ENCODE measurements at places on chromosomes 5 and 9. TPM values are rescaled to one million over a fixed set of nuclear protein-coding genes. Genes with fewer than 3 reads are reported as not detected.

- H3K27me3 ChIP-seq = no peaks in the 10 kb centered on the region
- H3K4me1 ChIP-seq = no peaks in the 10 kb centered on the region
- no peak for DNase-seq
- H3K36me3 ChIP-seq = no peaks in the 10 kb centered on the region
These were observed 1309.1 kb upstream of the DMAC1 start for GRCh38 chr9:9108641-9109040.

GABRA1 gene
- not detected for total RNA-seq

GRCh38 chr9:134454476-134454857, 128.2 kb downstream of the RXRA start:
- H3K4me3 ChIP-seq = no peak overlapping the region
- no peaks in the 10 kb centered on the region for H3K27me3 ChIP-seq
- DNase-seq = no peak

PGM5 gene
- 21.4 TPM for total RNA-seq

DNA sequence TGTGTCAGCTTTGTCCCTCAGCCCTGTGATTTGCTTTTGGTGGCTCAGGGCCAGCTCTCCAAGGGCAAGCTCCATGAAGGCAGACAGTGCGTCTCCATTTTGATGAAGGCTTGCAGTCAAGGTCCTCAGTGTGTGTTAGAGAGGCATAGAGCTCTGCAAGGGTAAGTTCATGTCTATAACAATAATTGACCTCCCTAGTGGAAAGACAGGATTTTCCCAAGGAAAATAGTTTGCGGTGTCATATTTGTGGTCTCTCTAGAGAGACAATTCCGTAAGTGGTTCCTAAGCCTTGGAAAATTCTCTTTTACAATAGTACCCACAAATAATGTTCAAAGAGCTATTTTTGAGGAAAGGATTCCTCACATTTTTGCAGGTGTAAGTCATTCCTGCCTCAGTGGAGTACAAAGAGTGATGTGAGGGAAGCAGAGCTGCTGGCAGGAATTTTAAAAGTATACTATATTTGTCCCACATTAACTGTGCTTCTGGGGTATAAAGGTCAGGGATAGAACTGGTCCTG, 40.2 kb downstream of the SLC1A3 start:
- DNase-seq = no peak
- H3K27ac ChIP-seq = no peak overlapping the region
- no peaks in the 10 kb centered on the region for H3K4me1 ChIP-seq
- H3K36me3 ChIP-seq = no peaks in the 10 kb centered on the region
- no peak overlapping the region for H3K4me3 ChIP-seq
- no peaks in the 10 kb centered on the region for H3K27me3 ChIP-seq

NXNL2 gene
- not detected for total RNA-seq

DNA sequence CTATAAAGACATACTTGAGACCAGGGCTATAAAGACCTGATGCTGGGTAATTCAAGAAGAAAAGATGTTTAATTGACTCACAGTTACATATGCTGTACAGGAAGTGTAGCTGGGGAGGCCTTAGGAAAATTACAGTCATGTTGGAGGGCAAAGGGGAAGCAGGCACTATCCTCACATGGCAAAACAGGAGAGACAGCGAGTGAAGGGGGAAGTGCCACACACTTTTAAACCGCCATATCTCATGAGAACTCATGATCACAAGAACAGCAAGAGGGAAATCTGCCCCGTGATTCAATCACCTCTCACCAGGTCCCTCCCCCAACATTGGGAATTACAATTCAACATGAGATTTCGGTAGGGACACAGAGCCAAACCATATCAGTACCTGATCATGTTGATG, 89.9 kb upstream of the ADAMTSL1 start:
- no peak for DNase-seq
- H3K4me3 ChIP-seq = no peak overlapping the region
- H3K4me1 ChIP-seq = peaks cover 12% of the 10 kb centered on the region
- no peaks in the 10 kb centered on the region for H3K36me3 ChIP-seq
- no peak overlapping the region for H3K27ac ChIP-seq

DNA sequence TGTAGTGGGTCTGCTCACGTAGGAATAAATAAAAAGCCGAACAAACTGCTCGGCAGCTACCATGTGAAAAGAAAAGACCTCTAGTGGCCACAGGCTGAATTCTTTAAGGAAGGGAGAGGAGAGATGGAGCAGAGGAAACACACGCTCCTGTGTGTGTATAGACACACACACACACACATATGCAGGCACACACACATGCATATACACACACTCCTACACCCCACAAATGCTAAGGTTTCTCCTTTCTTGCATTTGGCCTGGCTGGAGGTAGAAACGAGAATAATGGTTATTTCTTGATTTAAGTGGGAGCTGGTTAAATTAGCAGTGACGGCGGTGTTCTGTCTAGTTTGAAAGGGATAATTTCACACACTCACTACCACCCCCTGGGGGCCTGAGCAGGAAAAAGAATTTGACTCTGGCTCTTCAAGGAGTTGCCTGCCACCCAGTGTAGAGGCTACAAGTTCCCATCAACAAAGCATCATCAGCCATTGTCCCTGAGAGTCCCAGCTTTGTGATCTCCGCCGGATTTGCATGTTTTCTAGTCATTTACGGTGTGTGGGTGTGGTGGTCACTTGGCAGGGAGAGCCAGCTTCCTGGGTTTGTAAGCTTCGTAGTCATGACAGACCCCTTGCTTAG, at the start of gene INSYN2B:
Gene INSYN2B (minus strand): TSS at position 78 of the 636 bp plus-strand sequence. CDS start 96,597 bp downstream, outside the sequence.
- H3K4me1 ChIP-seq = no peaks in the 10 kb centered on the region
- H3K4me3 ChIP-seq = no peak within 1 kb of the TSS
- no peaks in the 10 kb centered on the region for H3K27me3 ChIP-seq
- no peaks in the 10 kb centered on the region for H3K36me3 ChIP-seq
- H3K27ac ChIP-seq = no peak within 1 kb of the TSS

DNA sequence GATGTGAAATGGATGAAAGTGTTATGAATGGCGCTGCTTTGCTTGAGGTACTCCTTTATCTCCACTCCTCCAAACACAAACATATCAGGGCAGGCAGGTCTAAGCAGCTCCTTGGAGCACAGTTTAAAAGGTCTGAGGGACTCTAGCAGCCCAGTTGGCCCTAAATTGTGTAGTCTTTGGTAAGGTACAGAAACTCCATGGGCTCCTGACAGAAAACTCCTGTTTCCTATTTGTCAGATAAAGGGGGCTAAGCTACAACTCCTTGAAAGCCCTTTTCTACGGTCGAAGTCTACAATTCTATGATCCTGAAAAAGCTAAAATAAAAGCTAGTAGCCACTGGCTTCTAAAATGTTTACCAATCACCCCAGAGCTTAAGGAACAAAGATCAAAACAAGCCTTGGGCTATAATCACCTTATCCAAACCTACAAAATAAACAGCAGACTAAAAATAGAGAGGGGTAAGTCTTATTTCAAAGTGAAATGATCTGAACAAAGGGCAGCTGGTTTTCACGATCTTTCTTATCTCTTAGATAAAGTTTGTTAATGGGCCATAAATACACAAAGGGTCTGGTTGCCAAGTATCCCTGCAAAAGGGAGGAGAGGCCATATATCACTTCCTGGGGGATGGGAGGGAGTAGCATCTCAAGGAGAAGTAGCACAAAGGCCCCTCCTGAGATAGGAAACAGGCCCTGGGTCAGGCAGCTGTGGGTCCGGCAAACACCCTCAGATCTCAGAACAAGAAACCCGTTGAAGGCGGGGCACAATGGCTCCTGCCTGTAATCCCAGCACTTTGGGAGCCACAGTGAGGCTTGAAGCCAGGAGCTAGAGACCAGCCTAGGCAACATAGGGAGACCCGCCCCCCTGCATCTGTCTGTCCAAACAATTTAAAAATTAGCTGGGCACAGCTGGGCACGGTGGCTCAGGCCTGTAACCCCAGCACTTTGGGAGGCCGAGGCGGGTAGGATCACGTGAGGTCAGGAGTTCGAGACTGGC, 28.3 kb upstream of the DENND4C start:
- peaks cover 10% of the 10 kb centered on the region for H3K4me1 ChIP-seq
- no peak overlapping the region for H3K4me3 ChIP-seq
- no peaks in the 10 kb centered on the region for H3K36me3 ChIP-seq
- DNase-seq = no peak
- no peaks in the 10 kb centered on the region for H3K27me3 ChIP-seq
- no peak overlapping the region for H3K27ac ChIP-seq

DNA sequence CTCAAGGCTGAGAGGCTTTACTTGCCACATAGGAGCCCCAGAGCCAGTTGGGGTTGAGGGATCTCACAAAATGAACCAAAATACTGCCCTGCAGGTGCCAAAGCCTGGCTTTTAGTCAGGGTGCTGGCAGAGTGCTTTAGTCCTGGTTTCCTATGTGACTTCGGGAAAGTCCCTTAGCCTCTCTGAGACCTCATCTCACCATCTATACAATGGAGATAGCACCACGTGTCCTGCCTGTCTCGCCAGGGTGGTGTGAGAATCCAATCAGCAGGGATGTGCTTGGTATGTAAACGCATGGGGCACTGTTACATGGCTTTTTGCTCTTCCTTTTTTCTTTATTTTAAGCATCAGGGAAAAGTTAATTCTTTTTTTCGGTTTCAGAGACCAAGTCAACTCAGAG, 68.3 kb downstream of the SHB start:
- H3K36me3 ChIP-seq = no peaks in the 10 kb centered on the region
- no peaks in the 10 kb centered on the region for H3K27me3 ChIP-seq
- DNase-seq = no peak
- no peak overlapping the region for H3K4me3 ChIP-seq
- H3K27ac ChIP-seq = no peak overlapping the region

DNA sequence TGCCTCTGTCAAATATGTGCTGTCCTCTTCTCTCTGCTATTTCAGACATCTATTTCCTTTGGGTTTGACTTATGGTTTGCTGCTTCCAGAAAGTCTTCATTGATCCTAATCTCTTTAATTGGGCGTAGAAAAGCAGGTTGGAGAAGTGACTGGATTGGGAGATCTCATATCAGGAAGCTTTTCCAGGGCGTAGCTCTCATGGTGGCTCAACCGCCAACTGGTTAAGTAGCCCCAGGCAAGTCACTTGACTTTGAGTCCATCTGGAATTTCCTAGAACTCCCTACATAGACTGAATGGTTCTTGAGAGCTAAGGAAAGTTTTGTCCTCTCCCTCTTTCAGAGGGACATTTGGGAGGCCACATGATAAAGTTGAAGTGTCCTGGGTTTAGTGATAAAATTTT, 192.3 kb upstream of the GLRA1 start:
- H3K27ac ChIP-seq = no peak overlapping the region
- H3K36me3 ChIP-seq = no peaks in the 10 kb centered on the region
- no peaks in the 10 kb centered on the region for H3K27me3 ChIP-seq
- no peak for DNase-seq

GRCh38 chr5:80368661-80369480, 39.0 kb upstream of the ZFYVE16 start:
- no peak for DNase-seq
- H3K27ac ChIP-seq = no peak overlapping the region
- no peaks in the 10 kb centered on the region for H3K36me3 ChIP-seq
- H3K27me3 ChIP-seq = no peaks in the 10 kb centered on the region

- no peaks in the 10 kb centered on the region for H3K4me1 ChIP-seq
- H3K27ac ChIP-seq = no peak overlapping the region
- H3K4me3 ChIP-seq = no peak overlapping the region
- H3K36me3 ChIP-seq = no peaks in the 10 kb centered on the region
- no peak for DNase-seq
These were observed 159.6 kb downstream of the IRX2 start for GRCh38 chr5:2591777-2592453.

FGFR4 gene
- 1.2 TPM for total RNA-seq

FOXD4L4 gene
- 0.63 TPM for total RNA-seq

GRCh38 chr5:74179179-74179578, 461.3 kb downstream of the ENC1 start:
- DNase-seq = no peak
- H3K4me3 ChIP-seq = no peak overlapping the region
- no peaks in the 10 kb centered on the region for H3K4me1 ChIP-seq
- no peaks in the 10 kb centered on the region for H3K36me3 ChIP-seq
- H3K27ac ChIP-seq = no peak overlapping the region
- no peaks in the 10 kb centered on the region for H3K27me3 ChIP-seq

GRCh38 chr5:145856285-145856818, 16.5 kb downstream of the GRXCR2 start:
- H3K4me3 ChIP-seq = no peak overlapping the region
- peak; percentile 51 for DNase-seq
- peak overlapping the region; percentile 64 for H3K27ac ChIP-seq

- no peaks in the 10 kb centered on the region for H3K36me3 ChIP-seq
- no peaks in the 10 kb centered on the region for H3K27me3 ChIP-seq
- peak overlapping the region; percentile 73 for H3K27ac ChIP-seq
- no peak overlapping the region for H3K4me3 ChIP-seq
- peaks cover 56% of the 10 kb centered on the region for H3K4me1 ChIP-seq
- DNase-seq = no peak
These were observed 58.1 kb downstream of the ABCA1 start for GRCh38 chr9:104869811-104870210.

DNA sequence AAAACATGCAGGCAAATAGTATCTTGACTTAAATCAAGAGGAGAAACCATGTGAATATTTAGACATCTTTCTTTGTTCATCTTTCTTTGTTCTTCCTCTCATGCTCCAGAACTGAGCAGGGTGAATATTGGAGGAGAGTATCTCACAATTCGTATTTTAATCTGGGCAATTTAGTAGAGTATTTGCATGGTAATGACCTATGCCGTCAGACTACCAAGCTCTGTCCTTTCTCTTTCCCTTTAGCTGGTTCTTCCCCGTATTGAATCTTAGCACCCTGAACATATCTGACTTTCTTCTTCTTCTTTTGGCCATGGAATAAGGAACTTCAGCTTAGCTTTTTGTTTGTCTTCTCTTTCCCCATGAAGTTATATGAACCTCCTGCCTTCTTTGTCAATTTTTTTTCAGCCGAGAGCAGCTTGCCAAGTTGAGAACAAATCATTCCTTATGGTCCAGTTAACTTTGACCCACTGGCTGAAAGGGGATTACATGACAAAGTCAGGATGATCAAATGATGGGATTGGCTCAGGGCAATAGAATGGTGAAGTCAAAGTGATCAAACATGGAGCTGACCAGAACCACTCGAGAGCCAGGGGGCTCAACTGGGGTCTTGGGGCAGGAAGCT, 95.8 kb downstream of the DAPK1 start:
- H3K27me3 ChIP-seq = no peaks in the 10 kb centered on the region
- H3K36me3 ChIP-seq = no peaks in the 10 kb centered on the region
- no peak overlapping the region for H3K4me3 ChIP-seq
- peaks cover 56% of the 10 kb centered on the region for H3K4me1 ChIP-seq

GRCh38 chr9:118222375-118222774, 518.2 kb downstream of the TLR4 start:
- H3K27ac ChIP-seq = no peak overlapping the region
- no peaks in the 10 kb centered on the region for H3K36me3 ChIP-seq
- H3K4me1 ChIP-seq = no peaks in the 10 kb centered on the region
- no peak overlapping the region for H3K4me3 ChIP-seq
- no peak for DNase-seq

DNA sequence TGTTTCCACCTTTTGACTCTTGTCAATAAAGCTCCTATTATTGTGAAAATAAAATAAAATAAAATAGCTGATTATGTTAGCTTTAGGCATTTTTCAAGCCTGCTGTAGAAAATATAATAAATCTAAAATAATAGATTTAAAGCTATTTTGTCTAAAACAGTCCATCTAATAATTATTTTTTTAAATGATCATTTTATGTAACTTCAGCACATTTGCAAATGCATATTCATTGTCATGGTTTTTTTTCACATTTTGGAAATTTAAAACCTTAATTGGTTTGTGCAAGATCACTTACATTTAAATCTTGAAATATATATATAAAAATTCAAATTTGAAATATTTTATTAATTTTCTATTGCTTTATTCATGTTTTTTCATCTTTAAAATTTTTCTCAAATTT, 159.8 kb downstream of the ADGRV1 start:
- no peaks in the 10 kb centered on the region for H3K27me3 ChIP-seq
- H3K27ac ChIP-seq = no peak overlapping the region
- no peaks in the 10 kb centered on the region for H3K36me3 ChIP-seq
- no peaks in the 10 kb centered on the region for H3K4me1 ChIP-seq
- no peak for DNase-seq

- no peak overlapping the region for H3K27ac ChIP-seq
- no peak for DNase-seq
- H3K27me3 ChIP-seq = no peaks in the 10 kb centered on the region
- no peak overlapping the region for H3K4me3 ChIP-seq
These were observed 809.8 kb upstream of the NUDT12 start for GRCh38 chr5:104372376-104372775.
